ENCODE measurements at places on chromosomes 6 and 20.

DNA sequence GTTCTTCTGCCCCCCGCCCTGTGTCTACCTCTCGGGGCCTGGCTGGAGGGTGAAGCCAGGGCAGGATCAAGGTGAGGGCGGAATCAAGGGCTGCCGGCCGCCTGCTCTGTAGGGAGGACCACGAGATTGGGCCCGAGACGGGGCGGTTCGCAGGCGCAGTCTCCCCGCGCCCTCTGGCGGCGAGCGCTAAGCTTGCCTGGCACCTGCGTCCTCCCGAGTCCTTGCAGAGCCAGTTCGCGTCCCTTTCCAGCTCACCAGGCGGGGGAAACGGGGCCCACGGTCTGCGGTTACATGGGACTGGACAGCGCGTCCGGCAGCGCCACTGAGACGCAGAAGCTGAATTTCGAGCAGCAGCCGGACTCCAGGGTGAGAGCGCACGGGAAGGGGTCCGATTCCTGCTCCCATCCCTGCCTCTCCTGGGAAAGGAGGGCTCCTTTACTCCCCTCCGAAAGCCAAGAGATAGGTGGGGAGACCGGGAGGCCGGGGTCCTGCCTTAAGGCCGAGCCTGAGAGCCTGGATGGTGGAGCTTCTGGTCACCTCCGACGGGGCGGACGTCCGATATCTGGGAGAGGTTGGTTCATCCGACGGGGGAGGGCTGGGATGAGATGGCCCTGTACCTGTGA is 3.6 kb upstream of the MATN4 start:
- DNase-seq = peak; percentile 47

DNA sequence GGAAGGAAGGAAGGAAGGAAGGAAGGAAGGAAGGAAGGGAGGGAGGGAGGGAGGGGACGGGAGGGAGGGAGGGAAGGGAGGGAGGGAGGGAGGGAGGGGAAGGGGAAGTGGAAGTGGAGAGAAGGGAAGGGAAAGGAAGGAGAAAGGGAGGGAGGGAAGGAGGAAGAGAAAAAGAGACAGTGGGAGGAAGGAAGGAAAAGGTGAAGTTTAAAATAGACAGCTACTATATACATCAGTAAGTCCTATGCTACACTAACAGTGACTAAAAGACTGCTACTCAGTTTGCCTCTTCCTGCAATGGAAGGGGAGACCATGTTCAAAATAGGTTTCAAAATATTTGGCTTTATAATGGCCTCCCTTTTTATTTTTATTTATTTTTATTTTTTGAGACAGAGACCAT is 22.5 kb downstream of the MAP3K5 start:
- no peak for DNase-seq

DNA sequence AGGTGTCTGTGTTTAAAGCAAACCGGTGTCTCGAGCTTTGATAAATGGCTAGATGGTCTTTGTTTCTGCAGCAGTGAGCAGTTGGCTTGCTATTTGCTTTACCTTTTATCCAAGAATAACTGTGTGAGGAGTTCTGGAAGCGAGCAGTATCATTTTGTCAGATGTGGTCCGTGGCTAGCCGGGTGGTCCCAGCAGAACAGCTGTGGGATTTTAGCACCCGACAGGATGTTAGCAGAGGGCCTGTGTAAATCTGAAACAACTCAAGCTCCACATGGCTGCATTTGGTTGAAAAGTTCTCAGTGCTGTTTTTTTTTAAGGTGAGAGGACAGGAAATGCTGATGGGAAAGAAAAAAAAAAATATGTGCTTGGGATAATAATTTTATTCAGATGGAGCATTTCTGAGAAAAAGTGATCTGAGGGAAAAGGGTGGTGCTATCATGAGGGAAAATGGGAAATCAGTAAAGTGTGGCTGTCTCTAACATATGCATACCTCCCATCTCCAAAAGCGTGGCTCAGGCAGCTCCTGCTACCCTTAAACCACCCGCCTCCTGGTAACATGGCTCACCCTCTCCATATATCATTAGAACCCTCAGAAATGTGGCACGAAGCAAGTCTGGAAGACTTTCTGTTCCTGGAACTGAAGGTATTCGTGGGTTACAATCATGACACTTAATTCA is 215.4 kb downstream of the TSHZ2 start:
- no peak for DNase-seq

GRCh38 chr6:92559003-92559402 is 860.4 kb downstream of the EPHA7 start:
- DNase-seq = no peak

DNA sequence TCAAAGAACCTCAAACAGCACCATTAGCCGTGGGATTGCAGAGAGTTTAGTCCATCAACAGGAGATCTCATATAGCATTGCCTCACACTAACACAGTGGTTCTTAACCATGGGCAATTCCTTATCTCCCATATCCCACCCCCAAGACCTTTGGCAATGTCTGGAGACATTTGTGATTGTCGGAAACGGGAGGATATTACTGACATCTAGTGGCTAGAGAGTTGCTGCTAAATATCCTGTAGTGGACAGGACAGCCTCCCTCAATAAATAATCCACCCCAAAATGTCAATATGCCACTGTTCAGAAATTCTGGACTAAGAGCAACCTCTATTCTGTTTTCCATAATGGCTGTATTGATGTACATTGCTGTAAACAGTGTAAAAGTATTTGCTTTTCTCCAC is 210.1 kb upstream of the CCN2 start:
- no peak for DNase-seq

- no peak for DNase-seq
These were observed 1.5 kb downstream of the SIRPA start for GRCh38 chr20:1896484-1897258.

- DNase-seq = no peak
These were observed 52.2 kb downstream of the FKBP1C start for GRCh38 chr6:63263444-63263843.

- DNase-seq = no peak
These were observed at the start of gene CST2 for GRCh38 chr20:23826541-23827021. CST2 (minus strand) TSS chr20:23826729; CDS start chr20:23826660, 69 bp downstream.

DNA sequence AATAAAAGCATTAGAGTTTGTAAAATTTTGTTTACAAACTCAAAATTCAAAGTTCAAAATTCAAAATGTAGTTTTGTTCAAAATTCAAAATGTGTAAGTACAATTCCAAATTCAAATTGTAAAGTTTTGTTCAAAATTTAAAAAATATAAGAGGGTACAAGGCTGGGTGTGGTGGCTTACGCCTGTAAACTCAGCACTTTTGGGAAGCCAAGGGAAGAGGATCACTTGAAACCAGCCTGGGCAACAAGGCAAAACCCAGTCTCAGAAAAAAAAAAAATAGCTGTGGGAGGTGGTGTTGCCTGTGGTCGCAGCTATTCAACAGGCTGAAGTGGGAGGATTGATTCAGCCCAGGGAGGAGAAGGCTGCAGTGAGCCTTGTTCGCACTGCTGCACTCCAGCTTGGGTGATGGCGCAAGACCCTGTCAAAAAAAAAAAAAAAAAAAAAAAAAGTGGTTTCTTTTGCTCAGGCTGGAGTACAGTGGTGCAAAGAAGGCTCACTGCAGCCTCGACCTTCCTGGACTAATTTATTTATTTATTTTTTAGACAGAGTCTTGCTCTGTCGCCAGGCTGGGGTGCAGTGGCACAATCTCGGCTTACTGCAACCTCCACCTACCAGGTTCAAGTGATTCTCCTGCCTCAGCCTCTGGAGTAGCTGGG is 5.4 kb upstream of the ZBTB12 start:
- DNase-seq = no peak

GRCh38 chr6:66481216-66481615 is 774.2 kb upstream of the EYS start:
- DNase-seq = no peak

GRCh38 chr6:19736066-19736465 is 101.1 kb upstream of the ID4 start:
- no peak for DNase-seq

Data from T-helper 9 cell (primary cell).